Hematopoietic multipotent progenitor cell (in vitro differentiated cells): ENCODE measurements at places on chromosomes 7 and 10.

- no peak for DNase-seq
Measured at GRCh38 chr7:4272141-4272540, 410.0 kb upstream of the FOXK1 start.

DNA sequence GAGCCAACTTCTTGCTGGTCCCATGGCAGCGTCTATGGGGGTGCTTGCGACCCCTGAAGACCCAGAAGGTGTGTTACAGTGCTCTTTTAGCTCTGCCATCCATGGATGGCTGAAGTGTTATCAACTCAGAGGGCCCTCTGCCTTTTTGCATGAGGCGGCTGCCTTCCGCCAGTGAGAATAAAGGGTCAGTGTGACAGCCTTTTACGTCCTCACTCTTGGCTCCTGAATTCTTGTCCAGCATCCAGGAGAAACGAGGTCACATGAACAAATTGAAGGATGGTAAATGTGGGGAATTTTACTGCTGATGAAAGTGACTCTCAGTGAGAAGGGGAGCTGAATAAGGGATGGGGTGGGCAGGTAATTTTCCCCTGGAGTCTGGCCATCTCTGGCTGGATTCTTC is 24.1 kb downstream of the SSMEM1 start:
- no peak for DNase-seq

DNA sequence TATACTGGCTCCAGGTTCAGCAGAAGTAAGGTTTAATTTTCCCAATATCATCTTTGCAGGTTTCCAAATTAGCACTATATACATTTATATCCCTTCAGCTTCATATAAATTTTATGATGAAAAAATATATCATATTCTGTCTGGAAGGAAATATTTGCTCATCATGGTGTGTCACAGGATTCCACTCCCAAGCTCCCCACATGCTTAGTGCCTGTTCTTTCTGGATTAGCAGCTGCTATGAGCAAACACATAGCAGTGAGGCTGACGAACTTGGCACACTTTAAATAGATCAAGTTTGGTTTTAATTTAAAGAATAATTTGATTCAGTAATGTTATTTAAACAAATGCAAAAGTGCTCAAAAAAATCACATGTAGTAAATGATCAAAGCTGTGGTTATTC is 251.9 kb downstream of the AGMO start:
- no peak for DNase-seq

DNA sequence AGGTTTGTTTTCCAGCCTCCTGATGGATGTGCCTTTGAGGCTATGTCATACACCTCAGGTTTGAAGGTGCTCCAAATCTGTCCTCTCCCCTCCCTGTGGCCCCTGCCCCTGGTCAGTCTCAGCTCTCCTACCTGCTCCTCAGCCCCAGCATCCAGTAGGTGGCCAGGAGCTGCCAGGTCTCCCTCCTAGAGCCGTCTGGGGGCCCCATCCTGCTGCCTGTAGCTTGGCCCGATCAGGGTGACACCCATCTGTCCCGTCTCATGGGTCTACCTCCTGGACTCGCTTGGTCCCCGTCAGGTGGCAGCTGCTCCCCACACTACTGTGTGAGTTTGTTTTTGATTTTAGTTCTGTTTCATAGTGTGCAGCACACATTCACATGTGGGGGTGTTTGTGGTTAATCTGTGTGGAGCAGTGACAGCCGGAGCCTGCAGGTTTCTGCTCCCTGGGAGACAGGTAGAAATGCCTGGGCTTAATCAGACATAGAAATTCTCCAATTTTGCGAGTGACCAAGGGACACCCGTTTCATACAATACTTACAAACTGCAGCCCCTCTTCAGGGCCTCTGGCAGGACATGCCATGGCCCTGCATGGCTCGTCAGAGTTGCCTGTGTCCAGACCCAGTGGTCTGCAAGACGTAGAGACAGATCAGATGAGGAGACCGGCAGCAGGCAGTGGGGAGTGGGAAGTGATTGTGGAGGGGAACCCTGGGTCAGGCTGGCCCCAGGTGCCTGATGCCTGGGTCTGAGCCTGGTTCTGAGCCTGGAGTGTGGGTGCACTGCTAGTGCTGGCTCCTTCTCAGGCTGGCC is 17.1 kb downstream of the ADCY1 start:
- DNase-seq: no peak

DNA sequence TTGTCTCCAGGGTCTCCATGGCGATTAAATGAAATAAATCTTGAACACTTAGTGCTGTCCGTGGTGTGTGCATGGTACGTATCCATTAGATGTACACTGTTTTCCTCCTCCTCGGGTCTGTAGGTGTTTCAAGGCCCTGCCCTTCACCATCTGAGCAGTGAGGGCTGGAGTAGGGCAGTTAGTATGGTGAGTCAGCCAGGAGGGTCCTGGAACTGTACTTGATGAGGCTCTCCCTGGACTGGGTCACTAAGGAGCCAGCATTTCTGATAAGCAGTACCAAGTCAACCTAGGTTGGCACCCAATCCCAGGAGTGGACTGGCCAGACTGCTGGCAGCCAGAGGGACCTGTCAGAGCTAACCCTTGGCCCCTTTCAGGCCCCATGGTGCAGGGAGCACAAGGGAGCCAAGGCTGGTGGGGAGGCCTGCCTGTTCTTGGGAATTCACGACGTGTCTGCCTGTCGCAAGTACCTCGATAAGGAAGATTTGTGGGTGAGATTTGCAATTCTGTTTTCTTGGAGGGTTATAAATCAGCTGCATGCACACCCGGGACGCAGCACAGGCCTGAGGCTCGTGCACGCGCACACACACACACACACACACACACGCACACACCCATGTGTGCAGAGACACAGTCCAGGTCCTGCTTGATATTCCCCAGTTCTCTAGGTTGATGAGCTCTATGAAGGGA is 114.2 kb downstream of the ZMIZ1 start:
- no peak for DNase-seq

GRCh38 chr7:120334475-120334874 is 61.5 kb downstream of the KCND2 start:
- DNase-seq: no peak

GRCh38 chr10:68202960-68203353 is 29.0 kb downstream of the ATOH7 start:
- DNase-seq: no peak

- DNase-seq: no peak
Measured at GRCh38 chr10:103478671-103479070, 369 bp downstream of the CALHM3 start.

DNA sequence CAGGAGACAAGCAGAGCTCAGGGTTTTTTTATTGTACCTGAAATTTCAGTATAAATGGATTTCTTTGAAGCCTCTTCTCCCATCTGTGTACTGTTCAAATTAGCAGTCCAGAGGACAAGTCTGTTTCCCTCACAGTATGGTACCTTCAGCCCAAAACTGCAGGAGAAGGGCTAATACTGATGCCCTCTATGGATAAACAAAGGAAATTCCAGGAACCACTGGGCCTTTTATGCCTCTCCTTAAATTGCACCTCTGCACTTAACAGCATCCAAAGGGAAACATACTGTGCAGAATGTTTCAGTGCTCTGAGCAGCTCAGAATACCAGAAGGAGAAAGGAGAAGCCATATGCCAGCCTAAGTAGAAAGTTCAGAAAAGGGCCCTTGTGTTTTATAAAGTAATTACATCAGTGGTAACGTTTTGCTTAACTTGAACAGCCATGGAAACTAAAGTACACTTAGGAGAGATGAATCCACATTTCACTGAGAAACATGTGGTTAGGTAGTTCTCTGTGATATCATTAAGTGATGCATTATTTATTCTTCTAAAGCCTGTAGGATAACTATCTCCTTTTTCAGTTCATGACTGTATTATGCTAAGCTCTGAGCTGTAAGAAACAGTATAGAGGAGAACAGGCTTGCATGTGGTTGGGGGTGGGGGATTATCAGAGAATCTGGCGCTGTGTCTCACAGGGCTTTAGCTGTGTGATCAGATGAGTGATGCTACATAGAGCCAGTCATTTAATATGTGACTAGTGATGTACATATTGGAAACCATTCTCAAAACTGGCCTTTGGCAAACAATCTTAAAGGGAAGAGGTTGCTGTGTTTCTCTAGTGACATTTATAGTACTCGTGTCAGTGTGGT is 111.3 kb downstream of the POU6F2 start:
- no peak for DNase-seq

- DNase-seq: no peak
Measured at GRCh38 chr7:159026271-159027055, 118.2 kb downstream of the VIPR2 start.

GRCh38 chr7:121301446-121302213 is 27.2 kb upstream of the WNT16 start:
- DNase-seq: no peak

- no peak for DNase-seq
Measured at GRCh38 chr7:77566421-77566820, 29.3 kb downstream of the PTPN12 start.

DNA sequence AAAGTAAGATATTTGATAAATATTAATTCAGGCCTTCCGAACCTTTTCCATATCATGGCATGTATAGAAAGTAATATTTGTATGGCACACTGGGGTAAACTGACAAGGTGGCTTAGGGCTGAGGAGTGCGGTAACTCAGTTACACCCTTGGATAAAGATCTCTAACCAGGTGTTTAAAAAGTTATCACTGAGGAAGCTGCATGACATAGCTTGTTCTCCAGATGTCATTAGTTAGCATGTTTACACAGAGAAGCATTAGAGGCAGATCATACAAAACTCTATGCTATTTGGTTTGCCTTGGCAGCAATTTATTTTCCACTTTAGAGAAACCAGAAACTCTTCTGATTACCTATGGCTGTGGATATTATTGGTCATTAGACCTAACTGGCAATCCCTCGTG is 118.2 kb downstream of the ST7 start:
- no peak for DNase-seq

GRCh38 chr10:71748671-71749191 is 24.6 kb downstream of the VSIR start:
- DNase-seq: peak; percentile 95

DNA sequence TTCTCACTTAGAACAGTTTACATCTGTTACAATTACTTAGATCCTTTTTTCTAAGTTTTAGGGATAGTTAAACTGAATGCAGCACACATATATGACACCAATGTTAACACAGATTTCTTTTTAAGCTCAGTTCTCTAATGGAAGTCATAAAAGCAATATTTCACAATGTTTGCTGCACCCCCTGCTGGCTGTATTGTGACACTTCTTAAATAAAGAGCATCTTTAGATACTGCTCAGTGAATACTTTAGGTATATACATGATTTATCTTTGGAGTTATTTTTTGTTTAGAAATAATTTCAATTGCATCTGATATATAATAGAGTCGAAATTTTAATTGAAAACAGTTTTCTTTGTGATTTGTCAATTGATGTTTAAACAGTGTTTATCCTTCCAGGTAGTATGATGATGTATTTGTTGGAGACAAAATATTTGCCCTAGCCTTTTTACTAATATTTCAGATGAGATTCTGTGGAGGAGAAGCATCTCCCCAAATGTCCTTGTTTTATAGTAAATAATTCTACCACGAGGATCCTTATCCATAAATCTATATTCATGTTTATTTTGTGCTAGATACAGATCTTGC is 174.4 kb downstream of the ST7 start:
- DNase-seq: peak; percentile 25

- no peak for DNase-seq
Measured at GRCh38 chr7:768881-769504, 41.9 kb upstream of the PRKAR1B start.

GRCh38 chr7:24197852-24198251 is 86.1 kb upstream of the NPY start:
- no peak for DNase-seq

- no peak for DNase-seq
Measured at GRCh38 chr10:34049887-34050286, 715.4 kb upstream of the NRP1 start.

- DNase-seq: no peak
Measured at GRCh38 chr10:128058106-128058749, 68.0 kb downstream of the MKI67 start.

- DNase-seq: no peak
Measured at GRCh38 chr7:93194386-93194785, 31.9 kb downstream of the HEPACAM2 start.

- no peak for DNase-seq
Measured at GRCh38 chr10:52703898-52704297, 68.7 kb downstream of the MBL2 start.

- no peak for DNase-seq
Measured at GRCh38 chr10:7188456-7189050, 222.3 kb downstream of the SFMBT2 start.

DNA sequence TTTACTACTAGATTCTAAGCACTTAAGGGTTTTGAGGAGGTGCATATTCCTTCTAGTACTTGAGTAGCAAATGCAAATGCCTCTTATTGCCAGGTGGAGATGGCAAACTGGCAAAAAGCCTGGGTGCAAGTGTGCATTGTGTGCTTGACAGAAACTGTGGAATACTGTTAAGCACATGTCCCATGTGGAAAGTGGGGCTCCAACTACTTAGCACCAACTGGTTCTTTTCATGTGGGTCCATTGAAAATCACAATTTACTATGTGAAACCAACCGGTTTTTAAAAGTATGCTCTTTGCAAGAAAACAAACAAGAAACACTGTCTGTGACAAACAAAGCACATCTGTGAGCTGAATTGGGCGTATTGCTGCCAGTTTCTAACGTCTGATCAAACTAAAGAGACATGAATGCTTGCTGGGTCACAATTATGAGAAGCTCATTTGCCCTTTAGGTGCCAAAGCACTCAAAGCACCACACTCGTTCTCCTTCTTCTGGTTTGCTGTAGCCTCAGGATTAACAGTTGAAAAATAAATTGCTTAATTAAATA is 197.4 kb downstream of the SEMA3E start:
- DNase-seq: no peak

DNA sequence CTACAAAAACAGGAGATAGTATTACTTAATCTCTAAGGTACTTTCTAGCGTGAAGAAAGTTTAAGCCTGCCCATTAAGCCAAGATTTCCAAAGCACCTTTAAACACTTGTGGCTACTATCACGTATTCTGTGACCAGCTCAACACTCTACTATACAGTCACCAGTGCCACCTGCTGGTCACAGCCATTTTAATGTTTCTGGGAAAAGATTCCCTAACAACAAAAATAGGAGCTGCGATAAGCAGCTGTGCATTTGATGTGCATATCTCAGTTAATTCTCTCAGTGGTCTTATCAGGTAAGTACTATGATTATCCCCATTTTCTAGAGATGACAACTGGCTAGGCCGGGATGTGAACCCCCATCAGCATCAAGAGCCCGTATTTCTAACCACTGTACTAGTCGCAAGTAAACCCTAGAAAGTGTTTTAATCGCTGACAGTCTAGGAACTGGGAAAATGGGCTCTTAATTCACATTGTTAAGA is 860 bp downstream of the SEC31B start:
- peak; percentile 65 for DNase-seq

DNA sequence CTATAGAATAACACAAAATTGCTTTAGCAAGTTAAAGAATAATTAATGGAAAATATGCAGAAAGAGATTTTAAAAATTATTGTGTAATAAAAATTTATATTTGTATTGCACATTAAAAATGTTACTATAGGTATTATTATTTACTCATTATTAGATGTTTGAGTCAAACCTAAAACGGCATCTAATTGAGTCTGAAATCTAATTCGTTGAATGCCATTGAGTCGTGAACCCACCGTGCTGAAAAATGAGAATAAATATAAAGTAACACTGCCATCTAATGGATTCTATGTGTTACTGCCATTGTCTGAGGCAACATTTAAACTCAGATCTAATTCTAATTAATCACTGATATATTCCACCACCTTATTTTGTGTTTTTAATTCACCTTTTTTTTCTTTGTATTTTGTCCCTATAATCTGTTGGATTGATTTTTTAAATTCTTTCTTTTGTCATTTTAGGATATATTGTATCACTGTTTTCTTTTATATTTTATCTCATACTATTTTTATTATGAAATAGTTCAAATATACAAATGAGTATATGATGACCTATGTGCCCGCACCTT is 62.2 kb downstream of the SAMD9 start:
- peak; percentile 73 for DNase-seq

GRCh38 chr7:3558400-3558799 is 257.3 kb downstream of the SDK1 start:
- DNase-seq: no peak
